ENCODE measurements at places on chromosomes 2 and 18.

- DNase-seq: no peak
These were observed 33.1 kb downstream of the MEX3C start for GRCh38 chr18:51164342-51164741.

DNA sequence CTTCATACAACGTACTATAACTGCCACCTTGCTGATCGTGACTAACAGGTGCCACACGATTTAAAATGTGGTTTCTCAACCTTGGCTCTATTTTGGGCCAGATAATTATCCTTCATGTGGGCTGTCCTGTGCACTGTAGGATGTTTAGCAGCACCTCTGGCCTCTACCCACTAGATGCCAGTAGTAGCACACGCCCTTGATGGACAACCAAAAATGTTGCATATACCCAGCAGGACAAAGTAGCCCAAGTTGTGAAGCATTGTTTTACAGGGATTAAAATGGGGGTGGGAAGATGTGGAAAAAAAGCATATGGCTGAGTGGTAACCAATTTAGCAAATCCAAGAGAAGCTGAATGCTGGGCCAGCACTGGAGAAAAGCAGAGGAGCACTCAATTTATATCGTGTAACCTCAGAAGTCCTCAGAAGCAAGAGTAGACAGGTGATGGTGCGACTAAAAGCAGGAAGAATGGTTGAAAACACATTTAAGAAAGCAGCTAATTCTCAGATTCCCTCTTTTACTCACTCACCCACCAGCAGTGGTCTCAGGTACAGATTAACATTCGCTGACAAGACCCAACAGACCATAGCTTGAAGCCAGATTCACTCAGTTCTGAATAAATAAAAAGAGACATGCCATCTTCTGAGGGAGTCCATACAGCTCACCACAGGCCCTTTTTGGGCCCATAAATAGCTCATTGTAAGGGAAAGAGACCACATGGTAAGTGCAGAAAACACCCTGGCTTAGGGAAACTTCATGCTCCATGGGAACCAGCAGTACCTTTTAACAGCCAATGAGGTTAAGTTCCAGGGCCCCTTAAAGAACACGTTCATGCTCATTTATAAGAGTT lies 50.6 kb downstream of the RAPH1 start:
- no peak for DNase-seq

DNA sequence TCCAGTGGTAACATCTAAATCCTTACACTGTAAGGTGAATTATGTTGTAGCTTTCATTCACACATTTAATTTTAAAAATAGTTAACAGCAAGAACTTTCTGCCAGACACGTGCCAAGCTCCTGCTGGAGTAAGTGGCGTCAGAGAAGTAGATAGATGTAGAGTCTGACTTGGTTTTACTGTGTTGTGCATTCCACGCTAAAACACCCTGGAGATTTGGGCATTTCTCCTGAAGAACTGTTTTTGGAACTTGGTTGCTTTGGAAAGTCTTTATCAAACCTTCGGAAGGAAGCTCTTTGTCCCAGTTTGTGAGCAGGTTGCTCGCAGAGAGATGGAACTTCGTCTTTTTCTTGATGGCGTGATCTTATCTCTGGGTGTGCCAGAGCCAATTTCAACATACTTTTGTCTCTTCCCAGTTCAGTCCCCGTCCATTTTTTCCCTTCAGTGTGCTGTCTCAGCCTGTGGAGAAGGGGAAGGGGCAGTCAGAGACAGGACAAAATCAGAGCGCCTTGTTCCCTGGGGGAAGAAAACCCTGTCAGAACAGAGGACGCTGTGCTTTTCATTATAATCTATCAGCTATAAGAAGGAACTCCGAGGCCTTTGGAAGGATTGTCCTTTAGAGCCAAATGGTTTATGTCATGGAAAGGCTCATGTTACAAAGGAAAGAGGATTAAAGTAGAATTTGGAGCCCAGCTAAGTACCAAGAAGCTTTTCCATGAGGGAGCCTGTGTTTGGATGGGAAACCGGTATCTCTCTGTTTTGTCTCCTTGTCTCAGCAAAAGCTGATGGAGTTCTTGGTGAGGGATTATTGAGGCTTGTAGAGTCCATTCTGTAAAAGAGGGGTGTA lies 18.9 kb downstream of the GRHL1 start:
- DNase-seq: no peak

DNA sequence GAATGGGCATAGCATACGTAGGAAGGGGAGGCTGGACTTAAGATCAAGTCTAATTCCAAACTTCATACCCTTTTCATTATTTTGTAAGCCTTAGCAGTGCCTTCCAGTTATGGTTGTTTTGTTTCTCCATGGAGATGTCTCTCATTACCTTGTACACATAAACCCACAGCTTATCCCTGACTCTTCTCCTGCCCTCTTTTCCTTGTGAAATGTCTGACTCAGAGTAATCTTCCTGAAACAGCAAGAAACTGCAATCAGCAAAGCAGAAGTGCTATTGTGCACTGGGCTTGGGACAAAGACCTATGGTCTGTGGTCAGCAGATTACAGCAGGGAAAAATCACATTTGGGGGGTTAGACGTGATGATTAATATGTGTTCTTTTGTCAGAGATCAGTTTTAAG lies 176.7 kb downstream of the IKZF2 start:
- DNase-seq: no peak

DNA sequence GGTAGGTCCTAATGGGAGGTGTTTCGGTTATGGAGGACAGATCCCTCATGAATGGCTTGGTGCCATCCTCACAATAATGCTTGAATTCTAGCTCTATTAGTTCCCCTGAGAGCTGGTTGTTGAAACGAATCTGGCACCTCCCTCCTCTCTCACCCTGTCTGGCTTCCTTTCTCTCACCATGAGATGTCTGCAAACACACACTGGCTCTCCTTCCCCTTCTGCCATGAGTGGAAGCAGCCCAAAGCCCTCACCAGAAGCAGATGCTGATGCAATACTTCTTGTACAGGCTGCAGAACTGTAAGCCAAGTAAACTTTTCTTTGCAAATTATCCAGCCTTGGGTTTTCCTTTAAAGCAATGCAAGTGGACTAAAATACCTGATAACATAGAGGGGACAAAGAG lies 86.6 kb downstream of the RND3 start:
- no peak for DNase-seq

GRCh38 chr2:150955231-150955630 lies 306.4 kb downstream of the RBM43 start:
- no peak for DNase-seq

DNA sequence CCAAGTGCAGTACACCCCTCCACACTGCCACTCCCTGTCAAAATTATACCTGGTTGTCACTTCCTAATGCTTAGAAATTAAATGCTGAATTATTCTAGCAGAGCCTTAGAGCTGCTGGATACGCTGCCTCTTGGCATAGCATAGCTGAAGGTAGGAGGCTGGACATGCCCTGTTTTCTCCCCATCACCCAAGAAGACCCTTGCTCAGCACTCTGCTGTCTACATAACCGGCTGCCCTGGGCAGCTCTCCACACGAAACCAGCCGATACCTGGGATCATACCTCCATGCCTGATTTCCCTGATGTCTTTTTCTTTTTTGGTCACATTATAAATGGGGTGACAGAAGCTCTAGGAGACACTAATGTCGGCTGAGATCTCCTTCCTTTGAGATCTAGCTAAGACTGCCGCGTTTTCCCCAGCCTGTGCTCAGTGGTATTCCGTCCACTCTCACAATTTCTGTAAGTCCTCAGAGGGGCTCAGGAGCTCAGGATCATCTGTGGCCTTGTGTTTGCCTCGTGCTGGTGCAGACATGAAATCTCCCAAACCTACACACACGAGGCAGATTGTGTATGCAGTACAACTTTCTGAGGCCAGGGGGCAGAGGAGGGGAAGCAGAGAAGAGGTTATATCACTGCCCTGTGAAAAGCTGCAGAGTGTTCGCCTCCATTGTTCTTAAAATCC lies 13.5 kb upstream of the ZAP70 start:
- DNase-seq: no peak

- DNase-seq: no peak
These were observed 257.5 kb downstream of the SETBP1 start for GRCh38 chr18:44937960-44938719.

DNA sequence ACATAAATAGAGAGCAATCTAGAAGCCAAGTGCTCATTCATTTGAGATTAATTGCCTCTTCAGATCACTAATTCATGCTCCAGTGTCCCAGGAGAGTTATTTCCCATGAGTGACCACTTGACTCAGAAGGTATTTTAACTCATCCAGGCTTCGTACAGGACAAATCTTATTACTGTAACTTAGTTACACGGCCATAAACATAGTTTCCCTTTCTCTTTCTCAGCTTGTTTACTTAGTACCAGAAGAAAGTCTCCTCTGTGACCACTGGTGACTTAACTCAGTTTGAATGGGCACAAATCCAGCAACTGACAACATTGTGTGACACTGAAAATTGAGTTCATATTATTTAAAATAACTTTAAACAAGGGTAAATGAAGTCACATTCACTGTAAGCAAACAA lies 25.3 kb downstream of the MMADHC start:
- no peak for DNase-seq

DNA sequence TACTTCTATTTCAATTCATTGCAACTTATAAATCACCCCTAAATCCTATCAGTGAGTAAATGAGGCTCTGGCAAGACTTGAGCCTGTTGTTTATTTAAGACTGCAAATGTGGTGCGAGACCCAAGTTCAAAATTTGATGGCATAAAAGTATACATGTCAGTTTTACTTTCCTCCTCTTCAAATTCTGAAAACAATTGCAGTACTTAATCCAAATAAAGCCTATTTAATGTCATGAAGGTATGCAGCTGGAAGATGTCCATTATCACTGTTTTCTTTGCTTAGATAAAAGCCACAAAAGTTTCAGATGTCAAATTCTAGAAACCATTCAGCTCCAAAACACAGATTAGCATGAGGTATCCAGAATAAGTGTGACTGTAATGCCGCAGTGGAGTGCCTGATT lies 3.3 kb downstream of the APCDD1 start:
- no peak for DNase-seq

GRCh38 chr2:152055366-152056108 lies 43.3 kb downstream of the CACNB4 start:
- no peak for DNase-seq

DNA sequence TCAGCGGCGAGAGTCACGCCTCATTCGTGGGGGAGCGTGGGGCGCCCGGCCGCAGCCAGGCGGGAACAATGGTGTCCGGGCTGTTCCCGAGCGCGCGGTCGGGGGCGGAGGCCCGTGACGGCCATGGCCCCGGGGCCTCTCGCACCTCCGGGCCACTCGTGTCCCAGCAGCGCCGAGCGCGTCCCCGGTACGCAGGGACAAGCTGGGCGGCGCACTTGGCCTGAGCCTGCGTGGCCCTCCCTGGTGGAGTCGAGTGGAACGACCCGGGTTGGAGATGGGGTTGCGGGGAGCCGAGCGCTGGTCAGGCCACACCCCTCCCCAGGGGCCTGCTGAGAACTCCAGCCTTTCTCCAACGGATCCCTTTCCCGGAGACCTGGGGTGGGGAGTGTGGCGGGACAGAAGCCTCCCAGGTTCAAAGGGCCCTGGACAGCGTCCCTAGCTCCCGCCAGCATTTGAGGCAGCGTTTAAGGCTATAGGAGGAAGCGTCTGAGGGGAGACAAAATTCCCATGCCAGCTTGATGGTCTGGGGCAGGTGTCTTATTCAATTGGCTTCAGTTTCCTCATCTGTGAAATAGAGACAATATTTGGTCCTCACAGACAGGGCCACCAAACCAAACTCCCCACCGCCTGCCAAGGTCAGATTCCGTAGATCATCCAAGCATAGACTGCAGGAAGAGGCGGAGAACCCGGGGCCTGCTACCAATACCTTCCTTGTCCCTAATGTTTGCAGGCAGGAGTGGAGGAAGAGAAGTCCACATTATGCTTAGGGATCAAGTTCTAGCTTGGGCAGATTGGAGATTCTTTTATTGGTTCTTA lies 553 bp downstream of the CNDP2 start:
- DNase-seq: no peak

DNA sequence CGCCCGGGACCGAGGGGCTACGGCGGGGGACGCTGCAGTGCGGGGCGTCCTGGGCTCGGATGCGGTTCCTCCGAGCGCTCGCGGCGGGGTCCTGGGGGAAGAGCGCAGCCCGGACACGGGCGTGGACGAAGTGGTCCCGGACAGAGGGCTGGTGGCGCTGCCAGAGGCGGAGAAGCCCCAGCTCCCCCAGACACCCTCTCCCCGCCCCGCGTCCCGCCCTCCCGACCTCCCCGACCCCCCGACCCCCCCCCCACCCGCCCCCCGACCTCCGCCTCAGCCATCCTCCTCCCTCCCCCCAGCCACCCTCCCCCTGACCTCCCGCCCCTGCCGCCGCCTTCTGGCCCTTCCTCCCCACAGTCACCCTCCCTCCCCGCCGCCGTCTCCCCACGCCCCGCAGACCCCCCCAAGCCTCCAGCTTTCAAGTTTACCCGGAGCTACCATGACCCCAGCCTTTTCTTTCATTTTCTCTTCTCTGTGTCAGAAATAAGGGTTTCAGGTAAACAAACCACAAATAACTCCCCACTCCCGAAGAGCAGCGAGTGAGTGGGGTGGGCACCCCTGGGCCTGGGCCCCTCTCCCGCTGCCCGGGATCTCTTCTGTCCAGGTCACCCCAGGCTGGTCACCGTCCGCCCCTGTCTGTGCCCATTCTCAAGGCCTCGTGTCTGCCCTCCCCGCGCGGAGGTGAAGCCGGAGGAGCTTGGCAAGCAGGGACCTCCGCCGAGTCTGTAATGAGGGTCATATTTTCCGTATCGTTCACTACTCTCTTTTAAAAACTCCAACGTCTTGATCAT lies 5.1 kb downstream of the NFATC1 start:
- no peak for DNase-seq

- DNase-seq: no peak
These were observed 898.4 kb upstream of the CELF4 start for GRCh38 chr18:38464024-38464423.

- no peak for DNase-seq
These were observed 158.8 kb upstream of the ZEB2 start for GRCh38 chr2:144678736-144679135.

- no peak for DNase-seq
These were observed 145.2 kb downstream of the DTNB start for GRCh38 chr2:25528173-25528572.

GRCh38 chr18:78769502-78770105 lies 210.0 kb upstream of the SALL3 start:
- DNase-seq: no peak

- no peak for DNase-seq
These were observed 101.5 kb upstream of the GRB14 start for GRCh38 chr2:164722616-164723338.

GRCh38 chr2:63875131-63875527 lies 33.4 kb downstream of the UGP2 start:
- no peak for DNase-seq

GRCh38 chr18:57008001-57008686 lies 138.7 kb upstream of the BOD1L2 start:
- no peak for DNase-seq

- DNase-seq: no peak
These were observed 40.7 kb downstream of the CTDP1 start for GRCh38 chr18:79720359-79720733.

GRCh38 chr2:36770542-36771287 lies 74.2 kb downstream of the VIT start:
- no peak for DNase-seq
